ENCODE measurements at places on chromosomes 7 and 10. TPM values are rescaled to one million over a fixed set of nuclear protein-coding genes. Genes with fewer than 3 reads are reported as not detected.

The PTN gene
- 2.7 TPM for total RNA-seq

- no peak for DNase-seq
These were observed 40.7 kb downstream of the ANK3 start for GRCh38 chr10:60348982-60349381.

DNA sequence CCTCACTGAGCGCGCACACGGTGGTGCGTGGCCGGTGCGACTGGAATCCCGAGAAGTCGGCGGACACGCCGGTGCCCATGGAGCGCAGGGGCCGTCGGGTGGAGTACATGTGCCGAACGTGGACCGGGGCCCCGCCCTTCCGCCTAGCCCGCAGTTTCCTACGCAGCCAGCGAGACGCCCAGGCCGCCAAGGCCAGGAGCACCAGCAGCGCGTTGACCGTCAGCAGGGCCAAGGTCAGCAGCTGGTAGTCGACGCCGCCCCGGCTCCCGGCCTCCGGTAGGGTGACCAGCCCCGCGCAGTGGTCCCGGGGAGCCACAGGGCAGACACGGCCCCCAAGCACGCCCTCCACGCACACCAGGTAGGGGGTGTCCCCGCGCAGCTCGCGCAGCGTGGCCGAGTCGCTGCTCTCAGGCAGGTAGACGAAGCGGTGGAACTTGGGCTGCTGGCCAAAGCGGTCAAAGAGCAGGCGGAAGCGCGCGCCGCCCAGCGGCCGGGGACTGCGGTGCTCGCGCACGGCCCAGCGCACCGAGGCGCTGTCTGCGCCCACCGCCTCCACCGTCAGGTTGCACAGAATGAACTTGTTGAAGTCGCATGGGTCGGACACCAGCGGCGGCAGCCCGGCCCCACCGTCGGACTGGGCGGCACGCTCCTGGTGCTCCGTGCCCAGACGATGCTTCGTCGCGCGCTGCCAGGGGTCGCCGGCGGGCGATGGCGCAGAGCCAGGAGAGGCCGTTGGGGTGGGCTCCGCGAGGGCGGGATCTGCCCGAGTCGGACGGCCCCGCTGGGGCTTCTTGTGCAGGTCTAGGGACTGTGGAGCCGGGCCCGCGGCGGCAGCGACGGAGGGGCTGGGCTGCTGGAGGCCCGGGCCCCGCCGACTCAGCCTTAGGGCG is 2.2 kb downstream of the TRIL start:
- peak; percentile 78 for DNase-seq

DNA sequence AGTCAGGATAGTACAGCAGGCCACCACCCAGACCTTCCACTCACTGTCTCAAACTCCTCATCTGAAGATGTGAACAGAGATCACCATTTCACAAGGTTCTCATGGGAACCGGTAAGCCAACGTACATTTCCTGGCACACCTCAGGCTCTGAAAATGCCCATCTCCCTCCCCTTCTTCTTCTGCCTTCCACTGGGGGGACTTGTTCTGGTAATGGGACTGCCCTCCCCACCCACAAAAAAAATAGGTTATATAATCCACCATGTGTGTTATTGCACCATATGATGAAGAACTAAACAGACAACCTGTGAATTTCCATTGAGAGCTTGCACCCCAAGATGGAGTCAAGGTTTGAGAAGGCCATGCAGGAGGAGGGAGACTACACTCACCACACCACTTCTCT is 42.1 kb upstream of the IKZF1 start:
- DNase-seq = no peak

DNA sequence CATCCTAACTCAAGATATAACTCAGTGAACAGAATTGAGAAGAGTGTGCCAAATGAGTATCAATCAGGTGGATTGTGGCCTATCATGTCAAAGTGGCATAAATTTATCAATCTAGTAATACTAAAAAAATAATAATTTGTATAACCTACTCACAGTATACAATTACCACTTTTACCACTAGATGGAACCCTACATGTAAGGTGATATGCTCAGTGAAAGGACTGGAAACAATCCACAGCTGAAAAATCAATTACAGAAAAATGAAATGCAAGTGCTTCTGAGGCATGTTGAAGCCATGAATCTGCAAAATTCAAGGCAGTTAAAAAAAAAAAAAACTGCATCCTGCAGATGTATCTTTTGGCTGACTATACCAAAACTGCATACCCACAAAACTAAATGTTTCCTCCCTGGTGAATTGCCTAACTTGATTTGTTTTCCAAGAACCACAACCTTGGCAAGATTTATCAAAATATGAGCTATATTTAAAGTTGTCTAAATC is 13.9 kb downstream of the ARHGAP19 start:
- DNase-seq = no peak

GRCh38 chr10:81013771-81014170 is 476.1 kb downstream of the SH2D4B start:
- no peak for DNase-seq
